Activated T-helper 1 cell treated with Interleukin-2 at 50 U/mL for 16 hours (primary cell): ENCODE measurements at places on chromosomes 1 and 21.

DNA sequence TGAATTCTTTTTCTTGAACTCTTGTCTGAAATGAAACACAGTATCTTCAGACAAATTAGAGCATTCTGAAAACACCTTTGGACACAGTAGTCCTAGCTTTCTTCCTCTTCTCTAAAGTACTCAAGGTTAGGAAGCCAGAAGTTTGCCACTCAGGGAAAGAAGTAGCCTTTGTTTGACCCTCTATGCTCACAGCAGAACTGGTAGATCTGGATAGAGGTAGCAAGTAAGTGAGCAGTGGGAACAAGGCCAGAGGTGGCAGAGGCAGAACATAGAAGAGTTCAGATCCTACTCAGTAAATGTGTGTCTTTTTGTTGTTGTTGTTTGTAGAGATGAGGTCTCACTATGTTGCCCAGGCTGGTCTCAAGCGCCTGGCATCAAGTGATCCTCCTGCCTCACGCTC, 7.4 kb upstream of the PIGR start:
- DNase-seq, result no peak

- DNase-seq, result no peak
These were observed 15.9 kb downstream of the SMIM12 start for GRCh38 chr1:34843392-34844251.

DNA sequence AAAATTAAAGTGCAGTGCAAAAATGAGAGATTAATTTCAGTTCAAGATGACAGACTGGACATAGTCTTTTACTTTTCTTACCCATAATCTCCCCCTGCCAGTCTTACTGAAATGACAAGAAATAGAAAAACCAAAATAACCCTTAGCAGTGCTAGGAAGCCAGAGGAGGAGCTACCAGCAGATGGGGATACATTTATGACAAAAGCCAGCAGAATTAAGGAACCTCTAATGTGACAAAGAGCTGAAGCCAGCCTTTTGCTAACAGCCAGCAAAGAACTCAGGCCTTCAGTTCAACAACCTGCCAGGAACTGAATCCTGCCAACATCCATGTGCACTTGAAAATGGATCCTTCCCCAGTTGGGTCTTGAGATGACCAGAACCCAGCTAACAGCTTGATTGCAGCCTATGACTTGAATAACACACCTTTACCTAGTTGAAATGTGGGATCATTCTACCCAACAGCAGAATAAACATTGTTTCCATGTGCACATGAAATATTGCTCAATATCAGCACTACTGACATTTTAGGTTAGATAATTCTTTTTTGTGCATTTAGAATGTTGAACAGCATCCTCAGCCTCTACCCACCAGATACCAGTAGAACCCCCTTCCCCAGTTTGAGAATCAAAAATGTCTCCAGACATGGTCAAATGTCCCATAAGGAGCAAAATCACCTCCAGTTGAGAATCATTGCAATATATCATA, 7.9 kb upstream of the TRAF5 start:
- no peak for DNase-seq

DNA sequence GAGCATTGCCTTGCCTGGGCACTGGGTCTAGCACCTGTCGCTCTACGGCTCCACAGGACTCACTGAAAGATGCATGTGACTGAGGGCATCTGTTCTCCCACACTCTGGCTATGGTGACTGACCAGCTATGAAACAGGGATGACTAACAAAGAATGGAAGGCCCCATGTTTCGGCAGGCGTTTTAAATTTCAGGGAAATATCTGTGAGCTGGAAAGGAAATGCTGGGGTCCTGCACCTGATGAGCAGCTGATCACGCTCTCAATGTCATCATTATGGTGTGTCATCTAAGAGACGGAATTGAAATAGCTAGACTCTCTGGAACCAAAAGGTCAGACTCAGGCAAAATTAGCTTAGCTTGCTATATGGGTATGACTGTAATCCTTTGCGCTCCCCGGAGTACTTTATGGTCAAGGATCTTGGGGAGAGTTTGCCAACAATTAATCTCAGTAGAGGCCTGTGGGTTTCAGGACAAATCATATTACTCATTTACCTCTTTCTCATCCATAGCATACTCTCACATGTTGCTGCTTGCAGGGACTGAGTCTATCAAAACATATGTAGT, 24.5 kb upstream of the PALMD start:
- no peak for DNase-seq

- peak; percentile 75 for DNase-seq
These were observed 14.2 kb downstream of the CAPN2 start for GRCh38 chr1:223726380-223727001.

DNA sequence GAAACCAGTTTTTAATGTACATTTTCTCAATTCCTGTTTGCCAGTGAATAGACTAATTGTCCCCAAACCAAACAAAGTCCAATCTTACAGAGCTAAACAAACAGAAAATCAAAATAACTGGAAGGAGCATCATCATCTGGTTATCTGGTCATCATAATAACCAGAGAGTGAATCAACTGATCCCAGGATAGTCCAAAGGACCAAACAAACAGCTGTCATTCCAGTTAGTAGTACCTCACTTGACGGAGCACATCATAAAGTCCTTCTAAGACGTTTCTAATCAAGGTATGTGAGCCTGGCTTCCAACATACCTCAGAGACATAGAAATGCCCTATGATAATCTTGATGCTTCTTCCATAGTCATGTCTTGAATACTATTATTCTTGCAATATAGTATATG, 240.5 kb downstream of the LTN1 start:
- no peak for DNase-seq

DNA sequence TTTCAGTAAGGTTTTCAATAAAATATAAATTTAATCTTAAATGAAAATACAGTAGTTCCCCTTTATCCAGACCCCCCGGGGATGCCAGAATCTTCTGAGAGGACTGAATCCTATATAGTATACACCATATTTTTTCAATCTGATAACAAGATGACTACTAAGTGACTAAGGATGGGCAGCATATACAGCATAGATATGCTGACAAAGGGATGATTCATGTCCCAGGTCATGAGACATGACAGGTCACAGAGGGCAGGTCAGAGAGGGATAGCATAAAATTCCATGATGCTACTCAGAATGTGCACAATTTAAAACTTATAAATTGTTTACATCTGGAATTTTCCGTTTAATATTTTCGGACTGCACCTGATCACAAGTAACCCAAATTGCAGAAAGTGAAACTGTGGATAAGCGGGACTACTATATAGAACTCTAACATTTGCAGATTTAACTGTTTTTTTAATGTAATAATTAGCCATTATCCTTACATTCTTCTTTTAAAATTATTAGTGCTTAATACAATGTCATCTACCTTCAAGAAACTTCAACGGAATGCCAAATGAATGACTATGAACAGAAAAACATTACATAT, 48.8 kb downstream of the LRRC40 start:
- no peak for DNase-seq

DNA sequence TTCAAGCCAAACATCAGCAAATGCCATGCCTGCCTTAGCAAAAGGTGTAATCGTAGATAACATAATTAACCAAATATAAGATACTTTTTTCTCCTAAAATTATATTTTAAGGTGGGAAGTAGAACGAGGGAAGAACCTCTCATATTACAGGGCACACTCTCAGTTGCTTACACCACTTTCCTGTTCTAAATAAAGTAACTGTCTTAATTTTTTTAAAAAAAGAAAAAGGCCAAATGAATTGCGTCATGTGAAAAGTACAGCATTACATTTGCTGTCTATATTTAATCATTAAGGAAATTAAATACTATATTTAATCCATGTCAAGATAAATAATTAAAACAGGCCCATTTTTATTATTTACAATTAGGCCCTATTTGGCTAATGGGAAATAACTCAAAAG, 23.7 kb downstream of the JAK1 start:
- DNase-seq, result no peak

DNA sequence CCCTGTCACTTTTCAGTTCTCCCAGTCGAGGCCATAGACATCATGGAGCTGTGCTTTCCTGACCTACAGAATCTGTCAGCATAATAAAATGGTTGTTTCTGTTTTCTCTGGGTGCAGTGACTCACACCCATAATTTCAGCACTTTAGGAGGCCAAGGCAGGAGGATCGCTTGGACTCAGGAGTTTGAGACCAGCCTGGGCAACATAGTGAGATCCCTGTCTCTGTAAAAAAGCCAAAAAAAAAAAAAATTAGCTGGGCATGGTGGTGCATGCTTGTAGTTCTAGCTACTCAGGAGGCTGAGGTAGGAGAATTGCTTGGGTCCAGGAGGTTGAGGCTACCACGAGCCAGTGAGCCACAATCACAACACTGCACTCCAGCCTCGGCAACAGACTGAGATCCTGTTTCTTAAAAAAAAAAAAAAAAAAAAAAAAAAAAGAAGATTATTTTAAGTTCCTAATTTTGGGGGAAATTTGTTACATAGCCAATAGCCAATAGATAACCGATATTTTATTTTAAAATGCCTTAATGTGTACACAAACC, 196.2 kb downstream of the ADSS2 start:
- no peak for DNase-seq

DNA sequence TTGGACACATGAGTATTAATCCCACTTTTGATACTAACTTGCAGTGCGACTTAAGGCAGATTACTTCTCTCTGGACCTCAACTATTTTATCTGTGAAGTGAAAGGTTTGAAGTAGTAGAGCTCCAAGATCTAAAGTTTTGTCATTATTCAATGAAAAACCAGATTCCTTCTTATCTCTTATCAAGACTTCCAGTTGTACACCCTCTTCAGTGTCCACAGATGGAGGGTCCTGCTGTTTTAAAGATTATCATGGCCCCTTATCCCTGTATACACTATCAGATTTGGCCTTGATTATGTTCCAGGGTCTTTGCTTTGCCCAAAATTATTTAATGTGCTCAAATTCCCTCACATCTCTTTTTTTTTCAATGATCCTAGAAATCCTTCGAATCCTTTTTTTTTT, 1.1 kb downstream of the C1orf50 start:
- no peak for DNase-seq

GRCh38 chr21:26881504-26882228, 36.5 kb upstream of the ADAMTS1 start:
- no peak for DNase-seq

GRCh38 chr1:91546301-91546581, 45.6 kb downstream of the CDC7 start:
- no peak for DNase-seq

GRCh38 chr1:226662642-226663326, 76.3 kb downstream of the ITPKB start:
- DNase-seq, result peak; percentile 78

DNA sequence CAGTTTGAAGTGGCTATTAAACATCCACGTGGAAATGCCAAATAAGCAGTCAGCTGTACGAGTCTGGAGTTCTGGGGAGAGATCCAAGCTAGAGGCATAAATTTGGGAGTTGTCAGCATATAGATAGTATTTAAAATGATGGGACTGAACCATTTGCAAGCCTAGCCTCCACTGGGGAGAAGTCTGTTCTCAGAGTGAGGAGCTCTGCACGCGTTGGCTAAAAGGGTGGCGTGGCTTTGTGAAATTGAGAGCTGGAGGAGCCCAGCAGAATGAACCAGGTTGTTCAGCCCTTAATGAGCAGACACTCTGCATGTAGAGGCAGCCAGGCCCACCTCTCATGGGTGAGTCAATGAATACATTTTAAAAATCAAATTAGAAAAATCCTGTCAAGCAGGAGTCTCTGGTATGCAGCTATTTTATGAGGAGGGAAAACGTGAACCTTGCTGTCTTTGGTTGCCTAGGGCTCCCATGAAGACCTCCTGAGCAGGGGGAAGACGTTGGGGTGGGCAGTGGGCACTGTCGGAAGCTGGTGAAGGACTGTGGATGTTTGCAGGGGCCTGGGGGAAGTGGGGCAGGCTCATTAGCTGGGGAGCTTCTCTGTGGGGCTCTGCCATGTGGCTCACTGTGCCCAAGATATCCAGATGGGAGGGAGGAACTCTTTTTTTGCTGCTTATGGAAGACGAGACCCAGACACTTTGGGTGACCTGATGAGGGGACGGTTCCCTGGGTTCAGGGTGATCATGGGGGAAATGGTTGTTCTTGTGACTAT, 18.8 kb downstream of the TMCC2 start:
- DNase-seq, result no peak

DNA sequence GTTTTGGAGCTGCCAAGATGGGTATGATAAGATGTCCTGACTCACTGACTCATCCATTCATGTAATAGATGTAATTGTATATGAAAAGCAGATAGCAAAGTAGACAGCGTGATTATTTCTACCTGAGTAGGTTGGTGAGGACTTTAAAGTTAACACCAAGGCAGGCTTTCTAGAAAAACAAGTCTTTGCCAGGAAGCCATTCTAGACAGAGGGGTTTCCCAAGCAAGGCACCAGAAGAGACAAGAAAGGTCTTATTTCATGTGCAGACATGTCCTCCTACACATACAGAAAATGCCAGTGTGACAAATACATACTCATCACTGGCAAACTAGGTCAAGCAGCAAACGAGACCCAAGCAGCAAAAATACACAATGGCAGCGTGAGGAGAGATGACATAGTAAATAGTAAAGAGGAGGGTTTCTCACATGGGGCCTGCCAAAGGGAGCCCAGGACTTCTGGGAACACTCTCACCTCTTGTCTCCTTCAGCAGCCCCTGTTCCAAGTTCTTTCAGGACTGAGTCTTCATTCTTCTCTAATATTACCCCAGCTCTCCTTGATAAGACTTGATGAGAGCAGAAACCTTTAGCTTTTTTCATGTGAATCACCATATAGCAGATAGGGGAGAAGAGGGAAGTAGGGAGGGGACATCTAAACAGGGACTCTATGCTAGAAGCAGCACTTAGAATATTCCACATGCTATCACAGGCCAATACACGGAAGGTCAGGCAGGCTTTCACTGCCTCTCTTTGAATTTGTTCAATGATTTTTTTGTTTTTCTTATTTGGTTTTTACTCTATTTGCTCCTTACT, 114.6 kb upstream of the ATP1B1 start:
- no peak for DNase-seq

GRCh38 chr1:153556348-153556747, 7.3 kb upstream of the S100A3 start:
- DNase-seq, result no peak

DNA sequence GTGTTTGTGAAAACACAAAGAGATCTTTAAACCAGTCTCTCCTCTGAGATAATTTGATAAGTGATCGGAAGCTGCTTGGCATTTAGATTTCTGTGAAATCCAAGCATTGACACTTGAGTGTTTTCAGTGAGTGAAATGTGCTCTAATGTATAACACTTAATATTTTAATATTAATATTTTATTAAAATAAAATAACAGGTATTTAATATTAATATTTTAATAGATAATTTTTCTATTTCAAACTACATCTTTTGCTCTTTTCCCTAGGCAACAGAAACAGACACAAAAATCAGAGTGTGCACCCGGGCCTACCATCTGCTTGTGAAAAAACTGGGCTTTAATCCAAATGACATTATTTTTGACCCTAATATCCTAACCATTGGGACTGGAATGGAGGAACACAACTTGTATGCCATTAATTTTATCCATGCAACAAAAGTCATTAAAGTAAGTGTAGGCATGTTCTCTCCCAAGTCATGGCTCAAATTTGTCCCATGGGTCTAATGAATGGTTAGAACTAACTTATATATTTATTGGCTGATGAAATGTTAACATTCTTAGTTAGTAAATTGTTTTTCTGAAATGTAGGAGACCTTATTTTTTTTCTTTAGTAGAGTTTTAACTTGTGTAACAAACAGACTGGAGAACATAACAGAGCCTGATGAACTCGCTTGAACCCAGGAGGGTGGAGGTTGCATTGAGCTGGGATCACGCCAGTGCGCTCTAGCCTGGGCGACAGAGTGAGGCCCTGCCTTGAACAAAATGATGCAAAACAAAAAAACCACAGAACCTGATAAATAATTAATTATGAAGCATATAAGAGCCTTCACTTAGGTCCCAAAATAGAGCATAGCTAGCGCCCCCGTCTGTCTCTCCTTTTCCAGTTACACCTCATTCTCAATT, 55.2 kb downstream of the MTR start:
- DNase-seq, result no peak

- no peak for DNase-seq
These were observed 169.7 kb downstream of the ATG4C start for GRCh38 chr1:62953633-62954032.
